ENCODE measurements at places on chromosomes 6 and 20. TPM values are rescaled to one million over a fixed set of nuclear protein-coding genes. Genes with fewer than 3 reads are reported as not detected.

DNA sequence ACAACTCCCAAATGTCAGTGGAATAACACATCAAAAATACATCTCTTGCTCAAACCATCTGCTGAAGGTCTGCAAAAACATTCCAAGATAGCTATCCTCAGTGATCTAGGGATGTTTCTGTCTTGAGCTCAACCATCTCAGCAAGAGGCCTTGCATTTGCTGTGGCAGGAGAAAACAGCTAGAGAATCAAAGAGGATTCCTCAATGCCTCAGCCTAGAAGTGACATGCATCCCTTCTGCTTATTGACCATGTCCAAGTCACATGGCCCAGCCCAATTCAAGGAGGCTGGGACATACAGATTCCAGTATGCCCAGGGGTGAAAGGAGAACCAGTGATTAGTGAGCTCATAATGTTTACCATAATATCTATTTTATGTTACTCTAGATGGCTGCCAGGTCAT is 269.5 kb downstream of the PLCB1 start:
- DNase-seq = no peak

DNA sequence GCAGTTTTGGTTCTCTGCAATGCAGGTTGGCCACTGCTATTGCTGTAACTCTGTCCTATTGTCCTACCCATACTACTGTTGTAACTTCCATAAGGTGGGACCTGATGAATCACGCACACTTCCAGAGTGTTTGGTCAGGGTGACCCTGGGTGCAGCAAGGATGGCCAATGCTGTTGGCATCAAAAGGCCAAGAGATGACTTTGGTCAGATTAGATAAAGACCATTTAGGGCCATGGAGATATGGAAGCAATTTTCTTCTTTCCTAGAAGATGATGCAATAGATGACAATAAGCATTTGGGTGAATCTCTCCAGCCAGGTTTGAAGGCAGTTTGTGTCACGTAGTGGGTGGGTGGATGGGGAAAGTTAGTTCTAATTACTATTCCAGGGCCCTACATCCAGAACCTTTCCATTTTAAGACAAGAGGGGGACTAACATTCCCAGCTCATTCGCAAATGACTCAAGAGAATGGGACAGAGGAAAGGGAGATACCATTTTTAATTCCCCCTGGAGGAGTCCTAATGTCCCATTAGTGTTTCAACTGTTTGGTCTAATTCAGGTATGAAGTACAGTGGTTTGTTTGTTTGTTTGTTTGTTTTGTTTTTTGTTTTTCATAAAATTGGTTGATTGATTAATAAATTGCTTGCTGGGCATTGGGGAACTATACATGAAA is 35.6 kb downstream of the KLHL31 start:
- no peak for DNase-seq

- DNase-seq = no peak
These were observed 21.8 kb upstream of the LRRN4 start for GRCh38 chr20:6075428-6076219.

GRCh38 chr6:112560651-112561050 is 213.5 kb downstream of the RFPL4B start:
- DNase-seq = no peak

GRCh38 chr6:44428682-44429081 is 41.2 kb downstream of the CDC5L start:
- no peak for DNase-seq

DNA sequence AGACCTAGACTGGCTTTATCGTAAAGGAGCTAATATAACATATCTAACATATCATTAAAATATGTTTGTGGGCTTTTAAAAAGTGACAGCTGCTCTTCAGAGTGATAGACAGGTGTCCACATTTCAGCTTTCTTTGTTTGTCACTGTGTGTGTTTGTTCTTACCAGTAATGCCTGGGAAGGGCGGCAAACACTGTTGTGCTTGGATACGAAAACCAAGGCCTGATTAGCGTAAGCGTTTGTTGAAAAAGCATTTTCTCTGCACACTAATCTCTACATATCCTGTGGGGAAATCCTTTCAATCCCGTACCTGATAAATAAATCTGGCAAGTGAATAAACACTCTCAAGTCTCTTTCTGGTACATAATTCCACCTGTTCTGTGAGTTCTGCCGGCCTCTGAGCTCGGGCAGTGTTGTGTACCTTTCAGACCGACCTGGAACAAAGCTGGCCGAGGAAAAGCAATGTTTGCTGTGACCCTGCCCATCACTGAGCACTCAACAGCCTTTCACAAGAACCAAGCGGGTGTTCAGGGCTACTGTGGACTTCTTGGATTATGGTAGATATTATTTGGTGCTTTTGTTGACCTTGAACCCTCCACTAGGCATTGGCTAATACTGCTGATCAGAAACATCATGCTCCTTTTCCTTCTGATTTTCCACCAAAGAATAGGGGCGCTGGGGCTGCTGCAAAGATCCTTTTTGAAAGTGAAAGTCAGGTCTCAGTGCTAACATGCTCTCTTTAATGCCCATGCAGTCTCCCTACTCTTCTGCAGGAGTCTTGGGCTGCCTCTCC is 100.4 kb downstream of the CD83 start:
- DNase-seq = no peak

Gene PRRC2A
- 303 TPM for total RNA-seq

Gene ENPP4
- total RNA-seq = 3.1 TPM

- DNase-seq = no peak
These were observed 180.8 kb upstream of the CHD6 start for GRCh38 chr20:41798930-41799502.

- no peak for DNase-seq
These were observed 67.8 kb upstream of the RALGAPA2 start for GRCh38 chr20:20780127-20780824.

- DNase-seq = no peak
These were observed 92.9 kb downstream of the TFAP2C start for GRCh38 chr20:56722042-56722441.

DNA sequence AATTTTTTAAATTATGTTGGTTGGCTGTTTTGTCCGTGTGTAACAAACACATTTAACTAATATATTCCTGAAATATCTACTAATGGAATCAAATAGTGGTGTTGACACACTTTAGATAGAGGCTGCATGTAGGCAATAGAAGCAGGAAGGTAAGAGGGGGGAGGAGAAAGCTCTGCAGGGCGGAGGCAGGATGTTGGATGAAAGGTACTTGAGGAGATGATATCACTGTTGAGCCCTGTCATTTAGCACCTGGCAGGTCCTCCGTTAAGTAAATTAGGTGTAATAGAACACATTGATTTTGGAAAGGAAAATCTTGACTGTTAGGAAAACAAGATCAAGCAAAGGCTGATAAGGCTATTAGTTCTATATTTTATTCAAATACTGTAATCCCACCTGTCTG is 618.7 kb downstream of the PKHD1 start:
- no peak for DNase-seq

- no peak for DNase-seq
These were observed 4.6 kb upstream of the GUCA1B start for GRCh38 chr6:42199106-42199981.

GRCh38 chr6:79167931-79168694 is 66.4 kb downstream of the HMGN3 start:
- no peak for DNase-seq

GRCh38 chr6:113907102-113907815 is 50.1 kb downstream of the MARCKS start:
- no peak for DNase-seq

Gene SUN5
- not detected for total RNA-seq

DNA sequence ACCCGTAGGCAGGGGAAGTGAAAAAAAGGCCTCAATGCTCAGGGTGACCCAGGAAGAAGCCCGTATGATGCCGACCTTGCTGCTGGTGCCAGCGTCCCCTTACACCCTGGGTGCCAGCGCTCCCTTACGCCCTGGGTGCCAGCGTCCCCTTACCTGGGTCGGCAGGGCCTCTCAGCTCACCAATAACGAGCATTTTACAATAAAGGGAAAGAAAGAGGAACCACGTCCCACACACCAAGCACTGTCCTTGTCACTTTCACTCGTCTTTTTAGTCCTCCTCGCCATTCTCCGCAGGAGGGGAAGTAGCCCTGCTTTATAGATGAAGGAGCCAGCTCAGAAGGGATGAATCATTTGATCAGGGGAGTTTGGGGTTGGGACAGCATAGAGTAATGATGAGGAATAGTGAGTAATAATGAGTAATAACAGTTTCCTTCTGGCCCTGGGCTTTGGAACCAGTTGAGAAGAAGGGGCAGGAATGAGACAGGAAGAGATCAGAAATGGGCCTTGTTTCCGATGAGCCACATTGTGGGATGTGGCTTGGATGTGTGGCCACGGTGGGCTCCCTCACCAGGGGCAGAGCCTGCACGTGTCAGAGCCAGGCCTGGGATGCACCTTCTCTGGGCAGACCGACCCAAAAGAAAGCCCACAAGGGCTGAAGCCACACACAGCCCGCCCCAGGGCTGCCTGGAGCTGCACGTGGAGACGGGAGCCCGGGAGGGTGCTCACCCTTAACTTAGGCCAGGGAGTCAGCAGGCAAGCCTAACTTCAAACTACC is 75.7 kb downstream of the SYNJ2 start:
- no peak for DNase-seq

GRCh38 chr6:10389739-10390494 is 25.0 kb downstream of the TFAP2A start:
- no peak for DNase-seq

GRCh38 chr6:125377621-125378020 is 75.9 kb upstream of the HDDC2 start:
- no peak for DNase-seq

- no peak for DNase-seq
These were observed 182.4 kb downstream of the DLL1 start for GRCh38 chr6:170108456-170108855.

Gene PSORS1C2
- 0.49 TPM for total RNA-seq

Gene CAGE1
- total RNA-seq = not detected

DNA sequence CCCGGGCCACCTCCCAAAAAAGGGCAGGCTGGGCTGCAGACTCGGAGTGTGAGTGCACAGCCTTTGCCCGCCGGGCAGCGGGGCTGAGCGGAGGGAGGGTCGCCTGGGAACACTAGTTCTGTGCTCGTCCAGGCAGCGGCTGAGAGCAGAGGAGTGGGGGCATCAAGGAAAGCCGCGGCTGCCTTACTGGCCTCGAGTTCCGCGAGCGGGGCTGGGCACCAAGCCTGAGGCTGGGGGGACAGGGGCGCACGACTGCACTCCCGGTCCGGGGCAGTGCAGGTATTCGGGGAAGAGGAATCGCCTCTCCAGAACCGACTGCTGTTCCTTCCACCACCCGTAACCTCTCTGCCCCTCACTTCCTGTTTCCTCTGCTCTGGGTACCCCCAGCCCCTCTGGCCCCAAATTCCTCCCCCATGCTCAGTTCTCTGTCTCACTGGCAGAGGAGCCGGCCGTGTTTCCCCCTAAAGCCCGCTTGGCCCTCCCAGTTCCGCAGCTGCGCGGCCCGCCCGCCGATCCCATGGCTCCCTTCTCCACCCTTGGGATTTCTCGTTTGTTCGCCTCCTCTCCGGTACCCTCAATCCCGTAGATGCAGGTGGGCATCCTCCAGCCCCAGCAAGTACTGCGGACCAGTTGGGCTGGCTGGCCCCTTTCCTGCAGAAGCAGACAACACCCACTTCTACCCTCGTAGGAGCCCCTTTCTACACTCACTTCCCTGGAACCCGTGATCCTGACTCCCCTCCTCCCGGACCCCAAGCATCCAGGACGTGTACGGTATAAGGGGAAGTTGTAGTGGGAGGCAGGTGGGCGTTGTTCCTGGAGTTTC is 5.1 kb downstream of the RING1 start:
- DNase-seq = peak; percentile 55

Gene RWDD1
- total RNA-seq = 47.4 TPM

GRCh38 chr20:36571564-36572504 is 1.6 kb upstream of the TGIF2 start:
- DNase-seq = no peak

- DNase-seq = no peak
These were observed 265.9 kb upstream of the RIN2 start for GRCh38 chr20:19492116-19492515.

DNA sequence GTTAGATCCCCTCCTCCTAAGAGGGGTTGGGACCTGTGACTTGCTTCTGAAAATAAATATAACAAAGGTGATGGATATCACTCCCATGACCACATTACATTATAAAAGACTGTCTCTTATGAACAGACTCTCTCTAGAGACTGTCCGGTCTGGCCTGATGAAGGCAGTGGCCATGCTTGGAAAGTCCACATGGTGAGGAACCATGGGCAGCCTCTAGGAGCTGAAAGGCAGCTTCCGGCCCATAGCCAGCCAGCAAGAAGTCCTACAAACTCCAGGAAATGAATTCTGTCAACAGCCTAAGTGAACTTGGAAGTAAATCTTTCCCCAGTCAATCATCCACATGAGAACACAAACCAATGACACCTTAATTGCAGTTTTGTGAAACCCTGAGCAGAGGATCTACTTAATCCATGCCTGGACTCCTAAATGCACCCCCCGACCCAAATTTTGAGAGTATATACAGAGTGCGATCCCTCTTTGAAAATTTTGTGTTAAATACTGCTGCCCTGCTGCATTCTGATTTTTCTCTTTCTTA is 2.2 kb upstream of the POPDC3 start:
- DNase-seq = no peak

GRCh38 chr20:62441987-62442539 is 14.7 kb upstream of the RBBP8NL start:
- DNase-seq = no peak

Gene NKAPL
- 0.69 TPM for total RNA-seq

- DNase-seq = no peak
These were observed 93.8 kb downstream of the JPH2 start for GRCh38 chr20:44093249-44093582.

Gene FAM217A
- total RNA-seq = not detected

Gene HLA-DPA1
- 1.0 TPM for total RNA-seq

Gene GMNN
- total RNA-seq = 20.1 TPM

GRCh38 chr6:135328136-135328535 is 147.0 kb downstream of the MYB start:
- no peak for DNase-seq

DNA sequence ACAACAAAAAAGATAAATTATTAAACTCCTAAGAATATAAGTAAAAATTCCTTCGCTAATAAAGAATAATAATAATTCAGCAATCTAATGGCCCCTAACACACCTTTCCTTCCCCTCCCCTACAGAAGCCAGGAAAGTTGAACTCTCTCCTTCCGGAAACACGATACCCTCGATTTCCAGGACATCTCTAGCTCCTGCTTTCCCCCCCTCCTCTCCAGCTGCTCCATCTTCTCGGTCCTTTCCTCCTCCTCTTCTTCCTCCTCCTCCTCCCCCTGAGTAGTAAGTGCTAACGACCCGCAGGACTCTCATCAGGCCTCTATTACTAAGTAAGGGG is 603 bp downstream of the TASP1 start:
- no peak for DNase-seq

DNA sequence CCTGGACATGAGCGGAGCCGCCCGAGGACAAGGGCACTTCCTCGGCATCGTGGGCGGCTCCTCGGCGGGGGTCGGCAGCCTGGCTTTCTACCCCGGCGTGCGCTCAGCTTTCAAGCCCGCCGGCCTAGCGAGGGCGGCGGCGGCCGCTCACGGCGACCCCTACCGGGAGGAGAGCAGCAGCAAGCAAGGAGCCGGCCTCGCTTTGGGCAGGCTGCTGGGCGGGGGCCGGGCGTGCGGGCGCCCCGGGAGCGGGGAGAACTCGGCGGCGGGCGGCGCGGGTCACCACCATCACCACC is 6.7 kb downstream of the PRDM13 start:
- peak; percentile 87 for DNase-seq

- DNase-seq = no peak
These were observed 236.8 kb downstream of the PACRG start for GRCh38 chr6:162964488-162965140.

Gene SPATA25
- 1.2 TPM for total RNA-seq

All from glutamatergic neuron (in vitro differentiated cells).